Osteoblast (primary cell): ENCODE measurements at places on chromosomes 2 and 18. TPM values are rescaled to one million over a fixed set of nuclear protein-coding genes. Genes with fewer than 3 reads are reported as not detected.

GRCh38 chr2:52356556-52356955 is 1324.6 kb upstream of the NRXN1 start:
- no peaks in the 10 kb centered on the region for H3K36me3 ChIP-seq
- H3K27me3 ChIP-seq, result no peaks in the 10 kb centered on the region
- no peak for DNase-seq
- H3K4me3 ChIP-seq, result no peak overlapping the region
- no peaks in the 10 kb centered on the region for H3K4me1 ChIP-seq
- H3K27ac ChIP-seq, result no peak overlapping the region

DNA sequence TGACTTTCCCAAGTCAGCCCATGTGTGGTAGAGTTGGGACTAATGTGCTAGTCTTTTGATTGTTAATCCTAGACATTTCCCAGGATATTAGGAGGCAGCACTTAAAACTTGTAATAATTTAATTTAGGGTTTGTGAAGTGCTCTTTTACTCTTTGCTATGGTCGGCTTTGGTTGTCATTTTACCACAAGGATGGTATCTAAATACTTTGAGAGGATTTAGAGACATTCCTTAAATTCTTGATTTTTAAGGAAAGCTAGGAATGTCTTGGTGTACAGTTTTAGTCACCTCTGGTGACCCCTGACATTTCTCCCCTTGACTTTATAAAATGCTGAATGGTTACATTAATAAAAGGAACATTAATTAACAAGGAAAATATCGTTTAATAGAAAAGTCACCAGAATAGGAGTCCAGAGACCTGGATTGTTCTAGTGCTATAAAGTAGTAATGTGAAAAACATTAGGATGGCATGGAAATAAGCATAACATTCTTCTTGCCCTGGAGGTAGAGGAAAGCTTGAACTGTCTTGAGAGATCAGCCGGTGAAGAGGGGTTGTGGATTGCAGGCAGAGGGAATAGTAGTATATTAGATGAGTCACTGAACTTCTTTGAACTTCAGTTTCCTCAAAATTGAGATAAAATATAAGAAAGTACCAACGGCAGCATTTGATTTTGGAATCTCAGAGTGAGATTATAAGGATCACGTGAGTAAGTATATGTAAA is 209.2 kb downstream of the MCFD2 start:
- H3K4me3 ChIP-seq, result peak overlapping the region; percentile 45
- no peaks in the 10 kb centered on the region for H3K27me3 ChIP-seq
- peak overlapping the region; percentile 73 for H3K27ac ChIP-seq
- peaks cover 71% of the 10 kb centered on the region for H3K4me1 ChIP-seq
- H3K36me3 ChIP-seq, result peaks cover 11% of the 10 kb centered on the region

DNA sequence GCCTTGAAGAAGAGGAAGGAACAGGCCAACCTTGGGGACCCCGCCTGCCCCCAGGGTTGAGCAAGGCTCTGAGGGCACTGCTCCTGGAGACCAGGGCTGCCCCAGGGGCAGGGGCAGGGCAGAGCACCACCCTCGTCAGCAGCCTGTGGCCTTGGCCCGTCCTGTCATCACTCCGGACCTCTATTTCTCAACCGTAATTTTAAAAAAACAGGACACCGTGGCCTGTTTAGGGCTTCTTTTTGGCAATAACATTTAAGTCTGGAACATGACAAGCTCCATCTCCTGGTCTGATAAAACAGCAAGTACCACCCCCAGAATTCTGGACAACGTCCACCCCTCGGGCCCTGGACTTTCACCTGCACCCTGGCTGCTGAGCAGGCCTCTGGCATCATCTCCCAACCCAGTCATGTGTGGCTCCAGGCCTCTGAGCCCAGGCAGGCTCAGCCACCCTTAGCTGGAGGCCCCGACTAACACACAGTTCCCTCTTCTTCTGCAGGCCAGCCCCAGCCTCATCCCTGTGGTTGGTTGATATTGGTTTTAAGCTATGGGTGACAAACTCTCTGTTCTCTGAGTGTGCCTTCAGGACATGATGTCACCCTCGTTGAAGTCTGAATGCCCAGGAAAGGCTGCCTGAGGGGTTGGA is 22.6 kb upstream of the ID2 start:
- no peaks in the 10 kb centered on the region for H3K36me3 ChIP-seq
- H3K27me3 ChIP-seq, result no peaks in the 10 kb centered on the region
- no peak overlapping the region for H3K27ac ChIP-seq

- DNase-seq, result peak; percentile 77
- no peaks in the 10 kb centered on the region for H3K36me3 ChIP-seq
- no peaks in the 10 kb centered on the region for H3K4me1 ChIP-seq
- H3K4me3 ChIP-seq, result no peak overlapping the region
Observed at GRCh38 chr2:10368491-10369231, 66.0 kb downstream of the HPCAL1 start.

- H3K36me3 ChIP-seq, result no peaks in the 10 kb centered on the region
Observed at GRCh38 chr2:197852108-197852507, 47.7 kb downstream of the PLCL1 start.

GRCh38 chr2:127909019-127909418 is 23.3 kb upstream of the AMMECR1L start:
- no peak for DNase-seq
- no peak overlapping the region for H3K4me3 ChIP-seq
- H3K27me3 ChIP-seq, result peaks cover 21% of the 10 kb centered on the region
- no peaks in the 10 kb centered on the region for H3K36me3 ChIP-seq
- no peaks in the 10 kb centered on the region for H3K4me1 ChIP-seq

DNA sequence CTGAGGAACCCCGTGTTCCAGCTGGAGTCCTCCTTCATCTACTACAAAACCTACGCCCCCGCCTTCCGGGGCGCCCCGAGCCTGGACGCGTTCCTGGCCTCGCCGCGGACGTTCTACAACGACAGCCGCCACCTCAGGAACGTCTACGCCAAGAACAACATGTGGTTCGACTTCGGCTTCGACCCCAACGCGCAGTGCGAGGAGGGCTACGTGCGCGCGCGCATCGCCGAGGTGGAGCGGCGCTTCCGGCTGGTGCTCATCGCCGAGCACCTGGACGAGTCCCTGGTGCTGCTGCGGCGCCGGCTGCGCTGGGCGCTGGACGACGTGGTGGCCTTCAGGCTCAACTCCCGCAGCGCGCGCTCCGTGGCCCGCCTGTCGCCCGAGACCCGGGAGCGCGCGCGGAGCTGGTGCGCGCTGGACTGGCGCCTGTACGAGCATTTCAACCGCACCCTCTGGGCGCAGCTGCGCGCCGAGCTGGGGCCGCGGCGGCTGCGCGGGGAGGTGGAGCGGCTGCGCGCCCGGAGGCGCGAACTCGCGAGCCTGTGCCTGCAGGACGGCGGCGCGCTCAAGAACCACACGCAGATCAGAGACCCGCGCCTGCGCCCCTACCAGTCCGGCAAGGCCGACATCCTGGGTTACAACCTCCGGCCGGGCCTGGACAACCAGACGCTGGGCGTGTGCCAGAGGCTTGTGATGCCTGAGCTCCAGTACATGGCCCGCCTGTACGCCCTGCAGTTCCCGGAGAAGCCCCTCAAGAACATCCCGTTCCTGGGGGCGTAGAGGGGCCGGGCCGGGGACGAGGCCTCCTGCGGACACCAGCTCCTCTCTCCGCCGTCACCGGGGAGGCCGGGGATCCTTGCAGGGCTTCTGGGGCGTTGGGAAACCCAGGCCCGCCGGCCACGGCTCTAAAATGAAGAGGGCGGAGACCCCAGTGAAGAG is 5.3 kb upstream of the NEU4 start:
- no peaks in the 10 kb centered on the region for H3K4me1 ChIP-seq
- H3K27me3 ChIP-seq, result peaks cover 22% of the 10 kb centered on the region
- H3K27ac ChIP-seq, result no peak overlapping the region
- H3K36me3 ChIP-seq, result no peaks in the 10 kb centered on the region
- peak; percentile 92 for DNase-seq

DNA sequence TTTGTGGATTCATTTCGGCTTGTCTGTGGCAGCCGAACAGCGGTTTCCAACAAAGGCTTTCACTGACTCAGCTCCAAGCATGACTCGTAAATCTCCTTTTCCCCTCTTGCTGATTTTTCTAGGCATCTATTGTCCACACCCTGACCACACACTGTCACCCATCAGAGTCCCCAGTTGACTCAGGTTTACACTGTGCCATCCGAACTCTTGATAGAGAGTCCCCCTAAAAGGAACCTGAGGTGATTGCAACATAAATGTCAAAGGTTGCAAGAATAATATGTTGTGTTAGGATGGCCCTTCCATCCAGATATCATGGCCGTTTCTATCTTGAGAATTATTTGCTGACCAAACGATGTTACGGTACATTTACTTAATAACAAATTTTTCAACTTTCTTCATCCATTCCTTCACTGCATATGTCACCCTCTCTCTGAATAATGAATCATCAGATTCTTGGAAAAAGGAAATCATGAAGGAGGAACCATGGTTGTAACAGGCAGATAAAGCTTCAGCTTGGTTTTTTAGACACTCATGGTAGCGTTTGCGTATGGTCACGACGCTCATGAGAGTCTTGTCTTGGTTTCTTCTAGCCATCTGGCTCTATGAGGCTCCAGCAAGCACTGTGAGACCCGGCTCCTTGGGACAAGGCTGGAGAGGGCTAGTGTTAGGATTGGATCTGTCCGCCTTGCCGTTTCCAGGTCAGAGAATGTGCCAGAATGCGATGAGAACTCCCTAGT is 72.1 kb downstream of the NPAS2 start:
- peaks cover 23% of the 10 kb centered on the region for H3K4me1 ChIP-seq
- no peaks in the 10 kb centered on the region for H3K27me3 ChIP-seq
- peak overlapping the region; percentile 73 for H3K27ac ChIP-seq
- DNase-seq, result peak; percentile 88

DNA sequence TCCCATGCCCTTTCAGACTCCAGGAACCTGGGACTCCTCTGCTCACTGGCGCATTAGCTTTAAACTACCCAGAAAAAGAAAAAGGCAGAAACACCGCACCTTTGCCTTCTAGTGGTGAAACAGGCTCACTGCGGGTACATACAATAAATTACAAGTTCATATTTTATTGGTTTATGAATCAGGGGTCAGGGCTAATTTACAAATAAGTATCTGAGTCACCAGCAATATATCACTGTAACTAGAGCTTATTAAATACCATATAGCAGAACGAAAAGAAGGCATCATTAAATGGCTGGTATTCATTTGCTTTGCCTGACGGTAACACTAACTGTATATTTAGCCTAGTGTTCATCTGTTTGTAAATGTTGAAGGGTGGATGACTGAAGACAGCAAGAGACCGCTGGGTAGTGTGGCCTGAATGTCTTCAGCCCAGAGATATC is 26.9 kb upstream of the DTNB start:
- DNase-seq, result peak; percentile 91
- H3K27me3 ChIP-seq, result peaks cover 19% of the 10 kb centered on the region
- H3K4me1 ChIP-seq, result no peaks in the 10 kb centered on the region
- H3K36me3 ChIP-seq, result no peaks in the 10 kb centered on the region

DNA sequence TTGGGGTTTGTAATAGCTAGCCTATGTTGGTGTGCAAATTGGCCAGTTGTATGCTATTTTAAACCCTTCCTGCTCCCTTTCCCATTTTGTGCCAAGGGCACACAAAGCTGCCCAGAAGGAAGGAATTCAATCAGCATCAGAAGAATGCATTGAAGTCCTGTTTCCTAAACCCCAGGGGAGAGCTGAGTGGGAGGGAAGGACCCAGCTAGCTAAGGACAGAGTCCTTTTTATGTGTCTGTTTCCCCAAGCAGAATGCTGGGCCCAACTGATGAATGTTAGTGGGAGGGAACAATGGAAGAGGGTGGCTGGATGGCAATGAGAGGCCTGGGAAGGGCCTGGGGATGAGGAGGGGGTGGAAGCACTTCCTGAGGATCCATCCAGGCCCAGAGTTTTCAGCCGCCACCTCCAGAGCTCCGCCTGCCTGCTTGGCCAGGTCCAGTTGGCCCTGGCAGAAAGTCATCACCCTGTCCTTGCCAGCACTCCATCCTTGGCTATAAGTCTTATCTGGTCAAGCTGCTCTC is 32.7 kb downstream of the MEX3C start:
- H3K4me3 ChIP-seq, result no peak overlapping the region
- no peaks in the 10 kb centered on the region for H3K4me1 ChIP-seq
- no peak overlapping the region for H3K27ac ChIP-seq
- no peak for DNase-seq
- no peaks in the 10 kb centered on the region for H3K27me3 ChIP-seq

DNA sequence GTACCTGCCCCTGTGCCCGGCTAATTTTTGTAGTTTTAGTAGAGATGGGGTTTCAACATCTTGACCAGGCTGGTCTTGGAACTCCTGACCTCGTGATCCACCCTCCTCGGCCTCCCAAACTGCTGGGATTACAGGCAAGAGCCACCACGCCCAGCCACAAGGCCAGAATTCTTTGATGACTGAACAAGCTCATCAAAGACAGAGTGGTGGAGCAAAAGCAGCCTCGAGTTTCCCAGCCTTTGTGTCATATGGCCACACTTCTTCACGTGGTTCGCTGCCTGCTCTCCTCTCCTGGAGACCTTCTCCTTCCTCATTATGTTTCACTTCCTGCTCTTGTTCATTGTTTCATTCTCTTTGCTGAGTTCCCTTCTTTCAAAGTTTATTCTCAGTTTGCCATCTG is 9.9 kb upstream of the NPC1 start:
- H3K27ac ChIP-seq, result no peak overlapping the region
- DNase-seq, result no peak
- peaks cover 25% of the 10 kb centered on the region for H3K4me1 ChIP-seq
- no peak overlapping the region for H3K4me3 ChIP-seq
- H3K36me3 ChIP-seq, result no peaks in the 10 kb centered on the region

- no peak for DNase-seq
- no peaks in the 10 kb centered on the region for H3K36me3 ChIP-seq
- no peaks in the 10 kb centered on the region for H3K4me1 ChIP-seq
- no peak overlapping the region for H3K27ac ChIP-seq
Observed at GRCh38 chr2:2788076-2788475, 457.0 kb upstream of the MYT1L start.

- no peak overlapping the region for H3K27ac ChIP-seq
- DNase-seq, result no peak
- H3K4me1 ChIP-seq, result no peaks in the 10 kb centered on the region
- peaks cover 15% of the 10 kb centered on the region for H3K27me3 ChIP-seq
- H3K4me3 ChIP-seq, result no peak overlapping the region
- H3K36me3 ChIP-seq, result no peaks in the 10 kb centered on the region
Observed at GRCh38 chr18:3720818-3721545, 271.0 kb downstream of the TGIF1 start.

GRCh38 chr2:160751021-160751420 is 257.4 kb upstream of the RBMS1 start:
- DNase-seq, result peak; percentile 38
- no peaks in the 10 kb centered on the region for H3K36me3 ChIP-seq
- H3K4me1 ChIP-seq, result peaks cover 36% of the 10 kb centered on the region
- H3K4me3 ChIP-seq, result no peak overlapping the region
- H3K27me3 ChIP-seq, result no peaks in the 10 kb centered on the region

DNA sequence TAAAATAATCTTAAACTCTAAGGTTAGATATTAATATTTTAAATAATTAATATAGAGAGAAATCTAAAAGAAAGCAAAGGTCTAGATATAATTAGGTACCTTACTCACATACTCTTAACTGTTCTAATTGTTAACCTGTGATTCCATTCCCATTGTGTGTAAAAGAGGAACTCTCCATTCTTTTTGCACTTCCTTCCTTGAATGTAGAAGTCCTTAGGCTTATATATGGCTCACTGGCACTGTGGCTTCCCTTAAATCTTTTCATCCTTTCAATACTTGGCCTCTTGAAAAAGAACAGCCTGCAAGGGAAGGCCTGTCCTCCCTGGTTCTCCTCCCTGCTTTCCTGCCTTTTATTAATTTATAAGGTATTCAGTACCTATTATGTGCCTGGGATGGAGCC is 182.8 kb upstream of the FOSL2 start:
- no peak overlapping the region for H3K27ac ChIP-seq
- no peaks in the 10 kb centered on the region for H3K4me1 ChIP-seq
- no peaks in the 10 kb centered on the region for H3K36me3 ChIP-seq
- H3K4me3 ChIP-seq, result no peak overlapping the region
- DNase-seq, result no peak

ASAP2 gene
- total RNA-seq, result 56.0 and 66.2 TPM in 2 replicates

GRB14 gene
- total RNA-seq, result 0.72 and 0.88 TPM in 2 replicates

CSRNP3 gene
- total RNA-seq, result 1.4 and 2.7 TPM in 2 replicates

PNPT1 gene
- 18.3 and 22.8 TPM in 2 replicates for total RNA-seq

NT5DC4 gene
- not detected in 2 replicates for total RNA-seq

PSTPIP2 gene
- total RNA-seq, result 5.8 and 6.8 TPM in 2 replicates
